CD4-positive, alpha-beta memory T cell (primary cell): ENCODE measurements at places on chromosomes 3 and 15. TPM values are rescaled to one million over a fixed set of nuclear protein-coding genes. Genes with fewer than 3 reads are reported as not detected.

GRCh38 chr15:73550190-73550589 is 83.0 kb downstream of the NPTN start:
- no peak for DNase-seq

DNA sequence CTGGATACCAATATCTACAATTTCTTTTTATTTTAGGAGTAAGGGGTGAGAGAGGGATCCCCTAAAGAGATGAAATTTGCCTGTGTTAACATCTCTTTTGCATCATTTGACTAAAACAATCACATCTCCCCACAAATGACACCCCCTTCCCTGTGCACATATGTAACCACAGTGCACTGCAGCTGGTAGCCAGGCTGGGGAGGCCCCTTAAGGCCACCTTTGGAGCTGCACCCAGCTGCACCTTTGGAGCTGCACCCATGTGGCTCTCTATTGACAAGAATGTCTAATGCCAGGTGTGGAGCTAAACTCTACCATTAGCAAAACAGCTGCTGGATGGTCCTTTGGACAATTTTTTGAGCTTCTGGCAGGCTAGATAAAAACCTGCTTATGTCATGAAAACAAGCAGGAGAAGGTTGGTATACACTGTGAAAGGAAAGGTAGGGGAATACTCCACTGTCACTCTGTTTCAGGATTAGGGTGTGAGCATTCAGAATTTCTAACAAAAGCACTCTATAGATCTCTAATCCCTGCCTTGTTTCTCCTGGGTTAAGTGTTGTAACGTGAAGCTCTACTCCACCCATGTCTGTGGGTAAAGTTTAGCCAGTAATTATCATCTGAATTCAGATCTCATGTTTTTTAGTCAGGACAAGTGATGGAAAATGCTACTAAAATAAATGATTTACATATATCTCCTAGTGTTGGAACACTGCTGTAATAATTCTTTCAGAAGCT is 52.1 kb downstream of the TFG start:
- DNase-seq: no peak

- DNase-seq: no peak
Measured at GRCh38 chr15:85457392-85457968, 77.1 kb downstream of the AKAP13 start.

GRCh38 chr3:127589600-127590281 is 792 bp downstream of the TPRA1 start:
- DNase-seq: no peak

GRCh38 chr15:55909036-55909811 is 84.2 kb downstream of the NEDD4 start:
- no peak for DNase-seq

GRCh38 chr3:74640211-74640610 is 25.8 kb upstream of the CNTN3 start:
- no peak for DNase-seq

- no peak for DNase-seq
Measured at GRCh38 chr15:63872759-63873510, 39.2 kb upstream of the HERC1 start.

GRCh38 chr3:145269106-145269505 is 891.9 kb downstream of the PLOD2 start:
- no peak for DNase-seq

GRCh38 chr15:84103345-84103744 is 132.2 kb upstream of the GOLGA6L4 start:
- no peak for DNase-seq

- DNase-seq: no peak
Measured at GRCh38 chr3:61725851-61726333, 164.5 kb downstream of the PTPRG start.

The CPNE9 gene
- total RNA-seq: 0.58 TPM

The BFSP2 gene
- not detected for total RNA-seq

The CHRNA7 gene
- total RNA-seq: not detected

The PLEKHO2 gene
- total RNA-seq: 22.7 TPM

The CHST13 gene
- total RNA-seq: 0.23 TPM

The GPR87 gene
- not detected for total RNA-seq

The ADGRG7 gene
- not detected for total RNA-seq

The SLC12A1 gene
- not detected for total RNA-seq

The SAMMSON gene
- total RNA-seq: not detected

The SNAPC5 gene
- total RNA-seq: 32.5 TPM

The TRIM71 gene
- total RNA-seq: not detected

The ISLR2 gene
- total RNA-seq: not detected

The CPNE4 gene
- not detected for total RNA-seq
